Prostate gland (tissue), 2 donors: ENCODE measurements at places on chromosomes 7 and 10.

- peak; percentile 70 for DNase-seq
Observed at GRCh38 chr10:74189999-74190421, 39.0 kb downstream of the ADK start.

GRCh38 chr10:6108631-6109443 is 20.0 kb downstream of the RBM17 start:
- no peak for DNase-seq

DNA sequence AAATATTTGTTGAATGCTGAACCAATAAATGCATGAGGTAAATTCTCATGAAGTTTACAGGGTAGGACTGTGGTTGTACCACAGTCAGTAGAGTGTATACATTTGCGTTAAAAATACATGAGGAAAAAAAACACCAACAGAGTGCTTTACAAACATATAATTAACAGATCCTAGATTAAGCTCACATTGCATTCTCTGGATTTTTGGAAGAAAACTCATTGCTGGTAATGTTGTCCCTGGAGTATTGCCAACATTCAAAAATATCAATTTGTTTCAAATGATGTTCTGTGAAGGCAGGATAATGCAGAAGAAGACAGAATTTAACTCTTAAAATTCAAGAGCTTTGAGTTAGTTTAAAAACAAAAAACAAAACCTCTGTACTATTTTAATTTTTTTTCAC is 95.5 kb downstream of the MBL2 start:
- DNase-seq = no peak

DNA sequence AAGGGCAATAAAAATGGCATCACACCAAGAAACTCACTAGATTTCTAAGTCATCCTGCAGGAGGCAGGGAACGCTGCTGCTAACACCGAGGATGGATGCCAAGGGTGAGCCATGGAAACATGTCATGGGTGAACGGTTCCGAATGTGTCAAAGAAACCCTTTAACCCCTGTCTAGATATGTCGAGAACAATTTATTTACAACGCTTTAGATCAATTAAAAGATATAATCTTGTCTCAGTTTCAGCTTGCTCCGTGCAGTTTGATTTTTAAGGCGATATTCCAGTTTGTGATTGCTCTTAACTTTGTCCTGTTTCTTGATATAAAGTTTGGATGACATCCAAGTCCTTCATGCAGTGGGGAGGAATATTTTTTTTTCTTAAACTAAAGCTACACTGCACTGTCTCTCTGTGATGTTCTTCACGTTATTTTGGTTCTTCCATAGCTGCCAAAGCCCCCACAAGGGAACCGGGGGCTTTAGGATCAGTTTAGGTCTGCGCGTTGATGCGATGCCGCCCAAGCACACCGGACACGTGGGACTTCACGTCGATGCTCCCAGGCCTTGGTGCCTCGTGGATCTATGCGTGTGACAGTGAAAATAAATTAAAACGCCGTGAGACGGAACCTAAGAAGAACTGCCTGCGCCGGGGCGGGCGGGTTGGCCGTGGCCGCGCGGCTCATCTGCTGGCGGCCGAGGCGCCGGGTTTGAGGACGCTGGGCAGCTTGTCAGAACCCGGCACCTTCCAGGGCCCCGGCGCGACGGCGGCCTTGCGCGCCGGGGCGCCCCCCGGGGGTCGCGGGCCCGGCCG is 220.3 kb downstream of the PHTF2 start:
- DNase-seq = peak; percentile 10
